ENCODE measurements at places on chromosomes 6 and 20.

GRCh38 chr20:35087791-35088190 is 4.8 kb downstream of the TRPC4AP start:
- no peak for DNase-seq

- no peak for DNase-seq
Observed at GRCh38 chr6:129677620-129678325, 32.2 kb downstream of the ARHGAP18 start.

- DNase-seq, result no peak
Observed at GRCh38 chr20:5128886-5129285, 2.1 kb downstream of the CDS2 start.

DNA sequence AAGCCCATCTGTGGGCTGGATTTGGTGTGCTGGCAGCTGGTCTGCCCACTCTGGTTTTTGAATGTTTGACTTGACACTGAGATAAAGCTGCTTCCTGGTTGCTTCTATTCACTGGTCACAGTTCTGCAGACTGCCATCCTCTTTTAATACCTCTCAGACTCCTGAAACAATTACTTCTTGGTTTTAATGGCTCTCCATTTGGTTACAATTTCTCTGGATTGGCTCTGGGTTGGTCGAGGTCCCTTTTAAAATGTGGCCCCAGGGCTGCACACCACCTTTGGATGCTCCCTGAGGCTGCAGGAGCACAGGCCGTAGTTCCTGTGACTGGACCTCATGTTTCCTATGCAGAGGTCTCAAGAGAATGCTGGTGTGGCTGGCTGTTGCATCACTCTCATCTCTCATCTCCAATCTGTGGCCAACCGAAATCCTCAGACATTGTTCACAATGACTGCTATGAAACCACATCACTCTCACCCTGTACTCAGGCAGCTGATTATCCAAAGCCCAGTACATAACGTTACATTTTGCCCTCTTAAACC is 98.5 kb downstream of the INSM1 start:
- DNase-seq, result no peak

DNA sequence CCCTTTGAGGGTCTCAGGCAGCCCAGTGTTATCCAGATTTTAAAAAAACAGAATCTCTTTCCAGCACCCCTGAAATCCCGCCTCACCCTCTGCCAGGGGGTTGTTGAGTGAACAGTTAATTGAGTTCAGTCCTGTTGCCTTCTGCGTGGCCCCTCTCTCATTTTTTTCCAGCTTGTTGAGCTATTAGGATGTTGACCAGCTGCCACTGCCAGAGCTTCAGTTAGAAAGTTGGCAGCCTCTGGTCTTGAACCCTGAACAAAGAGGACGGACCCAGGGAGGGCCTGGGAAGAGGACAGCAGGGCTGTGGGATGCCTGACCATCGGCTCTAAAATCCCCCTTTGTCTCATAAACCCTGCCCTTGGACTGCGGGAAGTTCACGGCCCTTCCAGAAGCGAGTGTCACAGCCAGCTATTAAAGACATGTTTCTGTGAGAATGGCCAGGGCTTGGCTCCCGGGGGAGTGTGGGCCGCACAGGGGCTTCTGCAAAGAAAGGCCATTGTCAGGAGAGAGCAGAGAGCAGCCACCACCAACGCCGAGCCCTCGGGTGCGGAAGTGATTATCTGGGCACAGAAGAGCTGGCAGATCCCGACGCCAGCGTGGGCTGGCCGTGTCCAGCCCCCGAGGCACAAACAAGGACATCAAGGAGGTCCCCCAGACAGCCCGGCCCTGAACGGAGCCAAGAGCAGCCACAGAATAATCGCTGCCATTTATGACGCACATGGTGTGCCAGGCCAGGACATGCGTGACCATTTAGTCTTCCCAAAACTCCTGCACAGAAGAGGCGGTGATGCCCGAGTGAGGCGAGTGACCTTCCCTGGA is 189.0 kb downstream of the ANKRD60 start:
- DNase-seq, result peak; percentile 77
